ENCODE measurements at places on chromosomes 2 and 18.

DNA sequence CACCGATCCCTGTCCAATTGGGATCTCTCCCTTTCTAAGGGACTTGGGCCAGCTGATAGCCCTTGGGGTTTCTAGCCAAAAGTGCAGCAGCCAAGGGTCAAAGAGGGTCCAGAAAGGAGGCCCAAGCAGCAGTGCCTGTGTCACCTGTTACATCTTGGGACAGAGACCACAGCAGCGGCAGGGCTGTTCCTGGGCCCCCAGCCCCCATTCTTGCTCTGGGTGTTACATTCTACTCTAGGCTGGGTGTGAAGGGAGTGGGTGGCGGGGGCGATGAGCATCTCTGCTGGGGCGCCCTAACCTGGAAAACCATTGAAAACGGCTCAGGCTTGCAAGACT lies 1.2 kb downstream of the PAX3 start:
- DNase-seq, result no peak

DNA sequence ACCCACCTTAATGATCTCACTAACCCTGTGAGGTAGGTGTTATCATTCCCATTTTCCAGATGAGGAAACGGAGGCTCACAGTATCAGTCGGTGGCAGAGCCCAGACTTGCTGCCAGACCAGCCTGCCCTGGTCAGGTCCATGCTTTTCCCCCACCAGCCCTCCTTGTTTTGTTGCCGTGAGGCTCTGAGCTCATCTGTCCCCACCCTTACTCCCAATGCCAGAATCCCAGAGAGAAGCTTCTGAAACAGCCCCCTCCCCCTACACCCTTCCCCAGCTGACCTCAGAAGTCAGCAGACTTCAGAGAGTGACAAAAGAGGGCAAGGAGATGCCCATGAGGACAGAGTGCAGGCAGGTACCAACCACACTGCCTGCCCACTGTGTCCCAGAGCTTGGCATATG lies 20.8 kb upstream of the TNS1 start:
- DNase-seq, result no peak

- no peak for DNase-seq
These were observed 41.4 kb upstream of the EML4 start for GRCh38 chr2:42127425-42128424.

DNA sequence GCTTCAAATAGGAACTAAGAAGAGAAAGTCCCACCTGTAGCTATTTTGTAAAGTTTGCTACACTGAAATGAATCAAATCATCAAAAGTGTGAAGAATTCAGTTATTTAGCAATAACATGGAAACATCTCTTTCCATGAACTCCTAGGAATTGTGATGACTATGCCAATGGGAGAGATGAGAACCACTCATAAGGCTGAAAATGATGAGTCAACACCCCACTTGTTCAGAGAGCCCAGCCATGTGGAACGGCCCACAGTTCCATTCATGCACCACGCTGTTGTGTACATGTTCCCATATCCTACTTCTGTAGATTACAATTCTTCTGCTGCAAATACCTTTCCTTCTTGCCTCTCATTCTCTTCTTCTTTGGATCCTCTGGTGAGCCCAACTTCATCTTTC lies 645.5 kb upstream of the ID2 start:
- no peak for DNase-seq

DNA sequence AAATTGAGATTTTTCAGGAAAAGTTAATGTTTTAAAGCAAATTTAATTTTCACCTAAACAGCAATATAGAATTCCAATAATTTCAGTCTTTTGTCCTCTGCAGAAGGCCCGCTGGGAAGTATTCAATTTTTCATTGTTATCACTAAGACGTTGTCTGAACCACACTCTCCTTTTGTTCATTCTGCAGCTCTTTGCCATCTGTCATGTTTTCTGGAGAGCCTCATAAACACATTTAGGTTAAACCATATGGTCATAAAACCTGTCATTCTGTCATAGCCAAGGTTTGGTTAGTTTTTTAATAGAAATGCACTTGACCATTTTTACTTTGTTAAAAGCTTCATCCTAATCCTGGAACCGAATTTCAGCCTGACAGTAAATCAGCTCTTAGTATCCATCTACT lies 54.0 kb upstream of the PGAP1 start:
- DNase-seq, result no peak

- DNase-seq, result no peak
These were observed 42.8 kb downstream of the OLA1 start for GRCh38 chr2:174205562-174205961.

DNA sequence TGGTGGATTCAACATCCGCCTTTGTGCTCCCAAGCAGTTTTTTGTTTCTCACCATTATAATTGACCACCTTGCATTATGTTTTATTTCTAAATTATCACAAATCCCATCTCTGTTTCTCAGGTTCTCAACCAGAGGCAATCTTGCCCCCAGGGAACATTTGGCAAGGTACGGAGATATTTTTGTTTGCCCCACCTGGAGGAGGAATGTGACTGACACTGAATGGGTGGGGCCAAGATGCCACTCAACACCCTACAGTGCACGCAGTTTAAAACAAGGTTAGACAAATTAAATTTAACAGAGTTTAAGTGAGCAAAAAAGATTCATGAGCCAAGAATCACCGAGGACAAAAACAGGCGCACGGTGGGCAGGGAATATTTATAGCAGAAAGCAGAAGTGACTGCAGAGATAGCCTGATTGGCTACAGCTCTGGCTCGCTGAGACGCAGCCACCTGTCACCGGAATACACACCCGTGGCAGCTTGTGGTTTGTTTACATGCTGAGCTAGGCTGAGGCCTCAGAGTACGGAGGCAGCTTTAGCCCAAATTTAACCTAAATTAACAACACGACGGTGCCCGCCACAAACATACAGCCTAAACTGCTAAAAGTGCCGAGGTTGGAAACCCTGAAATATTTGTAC lies 150.0 kb upstream of the ALKAL2 start:
- no peak for DNase-seq

Data from neuronal stem cell (in vitro differentiated cells).